ENCODE measurements at places on chromosomes 7 and 10.

- no peaks in the 10 kb centered on the region for H3K36me3 ChIP-seq
- H3K4me3 ChIP-seq: no peak overlapping the region
- no peak overlapping the region for H3K27ac ChIP-seq
- H3K4me1 ChIP-seq: no peaks in the 10 kb centered on the region
- H3K27me3 ChIP-seq: no peaks in the 10 kb centered on the region
Measured at GRCh38 chr7:117412946-117413559, 14.2 kb downstream of the ASZ1 start.

GRCh38 chr7:46764100-46764936 is 817.6 kb downstream of the TNS3 start:
- H3K27ac ChIP-seq: no peak overlapping the region
- H3K27me3 ChIP-seq: no peaks in the 10 kb centered on the region
- no peaks in the 10 kb centered on the region for H3K36me3 ChIP-seq
- DNase-seq: no peak
- no peak overlapping the region for H3K4me3 ChIP-seq

GRCh38 chr10:102188298-102188940 is 36.2 kb downstream of the NOLC1 start:
- H3K27ac ChIP-seq: no peak overlapping the region
- H3K4me3 ChIP-seq: no peak overlapping the region
- no peaks in the 10 kb centered on the region for H3K27me3 ChIP-seq
- peaks cover 7% of the 10 kb centered on the region for H3K36me3 ChIP-seq
- peaks cover 12% of the 10 kb centered on the region for H3K4me1 ChIP-seq

DNA sequence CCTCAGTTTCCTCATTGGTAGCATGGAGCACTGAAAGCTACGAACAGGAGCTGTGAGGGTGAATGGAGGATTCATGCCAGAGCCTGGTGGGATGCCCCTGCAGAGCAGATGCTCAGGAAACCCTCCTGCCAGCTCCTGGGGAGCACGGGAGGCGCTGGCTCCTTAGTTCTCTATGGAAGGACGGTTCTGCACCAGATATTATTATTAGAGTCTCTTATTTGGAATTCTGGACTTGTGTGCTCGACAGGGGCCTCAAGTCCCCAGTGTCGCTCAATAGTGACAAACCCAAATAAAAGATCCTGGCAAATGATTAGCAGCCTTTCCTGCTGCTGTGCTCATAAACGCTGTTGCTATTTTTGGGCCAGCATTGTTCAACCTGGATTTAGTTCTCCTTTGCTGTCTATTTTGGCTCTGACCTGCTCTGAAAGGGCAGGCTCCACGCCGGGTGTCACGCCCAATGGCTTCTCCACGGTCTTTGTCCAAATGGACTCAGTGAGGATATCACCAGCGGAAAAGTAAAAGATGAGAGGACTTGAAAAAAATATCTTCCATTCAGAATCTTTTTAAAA is 23.0 kb upstream of the KLF6 start:
- H3K4me1 ChIP-seq: peaks cover 63% of the 10 kb centered on the region
- H3K27me3 ChIP-seq: no peaks in the 10 kb centered on the region
- H3K4me3 ChIP-seq: no peak overlapping the region

DNA sequence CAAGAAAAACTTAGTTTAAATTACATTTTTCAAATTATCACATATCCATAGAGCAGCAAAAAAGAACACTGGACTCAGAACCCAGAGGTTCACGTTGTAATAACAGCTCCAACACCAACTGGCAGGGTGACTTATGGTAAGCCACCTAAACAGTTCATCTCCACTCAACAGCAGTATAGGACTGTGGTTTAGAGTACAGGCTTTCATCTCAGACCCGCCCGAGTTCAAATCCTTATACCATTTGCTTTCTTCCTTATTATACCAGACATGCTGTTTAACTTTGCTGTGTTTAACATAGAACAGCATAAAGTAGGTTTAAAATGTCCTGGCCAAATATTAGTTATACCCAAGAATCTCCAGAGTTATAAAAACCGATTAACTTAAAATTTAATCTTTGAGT is 97.9 kb downstream of the ARHGAP21 start:
- no peak overlapping the region for H3K4me3 ChIP-seq
- H3K4me1 ChIP-seq: peaks cover 25% of the 10 kb centered on the region
- no peaks in the 10 kb centered on the region for H3K36me3 ChIP-seq
- no peak for DNase-seq
- no peaks in the 10 kb centered on the region for H3K27me3 ChIP-seq

GRCh38 chr7:150738092-150738491 is 874 bp downstream of the GIMAP5 start:
- peak overlapping the region; percentile 96 for H3K27ac ChIP-seq
- H3K27me3 ChIP-seq: no peaks in the 10 kb centered on the region
- peaks cover 57% of the 10 kb centered on the region for H3K36me3 ChIP-seq
- DNase-seq: no peak
- peak overlapping the region; percentile 87 for H3K4me3 ChIP-seq

- no peak overlapping the region for H3K4me3 ChIP-seq
- no peak for DNase-seq
- H3K36me3 ChIP-seq: no peaks in the 10 kb centered on the region
- H3K27me3 ChIP-seq: no peaks in the 10 kb centered on the region
- H3K4me1 ChIP-seq: no peaks in the 10 kb centered on the region
- no peak overlapping the region for H3K27ac ChIP-seq
Measured at GRCh38 chr7:16130111-16131110, 290.9 kb downstream of the CRPPA start.

- no peak overlapping the region for H3K4me3 ChIP-seq
- no peak for DNase-seq
- H3K27me3 ChIP-seq: no peaks in the 10 kb centered on the region
- no peak overlapping the region for H3K27ac ChIP-seq
- peaks cover 2% of the 10 kb centered on the region for H3K4me1 ChIP-seq
Measured at GRCh38 chr10:112715581-112715980, 234.5 kb upstream of the TCF7L2 start.
